ENCODE measurements at places on chromosomes 5 and 9.
A peak's percentile ranks its signal among the peaks of the same experiment; 100 is the strongest.

- DNase-seq = no peak
Observed at GRCh38 chr5:131610198-131611063, 24.6 kb downstream of the RAPGEF6 start.

DNA sequence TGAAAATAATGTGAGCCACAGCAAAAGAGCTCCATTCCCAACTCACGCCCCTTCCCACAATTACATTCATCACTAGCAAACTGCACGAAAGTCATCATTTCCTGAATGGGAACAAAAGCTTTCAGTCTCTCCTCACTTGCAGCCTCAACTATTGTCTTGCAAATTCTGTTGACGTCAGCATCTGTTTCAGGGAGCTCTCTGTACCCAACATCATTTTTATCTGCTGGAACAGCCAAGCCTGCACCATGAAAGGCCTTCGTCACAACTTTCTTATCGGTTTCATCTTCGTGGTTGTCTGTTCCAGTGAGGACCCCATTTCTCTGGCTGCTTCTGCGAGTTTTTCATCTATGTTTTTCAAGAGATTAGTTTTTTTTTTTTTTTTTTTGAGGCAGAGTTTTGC is 14.3 kb upstream of the RNF130 start:
- DNase-seq = no peak

- DNase-seq = no peak
Observed at GRCh38 chr9:17824191-17824590, 245.3 kb downstream of the SH3GL2 start.

GRCh38 chr9:13942695-13943094 is 371.2 kb downstream of the NFIB start:
- no peak for DNase-seq

DNA sequence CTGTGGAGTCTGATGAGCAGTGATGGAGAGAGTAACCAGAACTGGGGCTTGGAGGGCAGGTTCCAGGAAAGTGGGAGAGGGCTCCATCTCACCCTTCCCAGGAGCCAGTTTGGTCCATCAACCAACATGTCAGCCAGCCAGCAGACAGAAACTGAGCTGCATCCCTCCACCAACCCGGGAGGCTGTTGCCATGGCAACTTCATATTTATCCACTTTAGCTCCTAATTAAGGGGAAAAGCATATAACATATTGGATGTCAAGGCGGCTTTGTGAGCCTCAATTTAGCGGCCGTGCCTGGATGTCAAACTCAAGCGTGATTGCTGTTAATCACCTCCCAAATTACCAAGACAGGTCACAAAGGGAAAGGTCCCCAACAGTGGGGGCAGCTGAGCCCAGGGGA is 81.5 kb upstream of the ARAP3 start:
- DNase-seq = no peak

DNA sequence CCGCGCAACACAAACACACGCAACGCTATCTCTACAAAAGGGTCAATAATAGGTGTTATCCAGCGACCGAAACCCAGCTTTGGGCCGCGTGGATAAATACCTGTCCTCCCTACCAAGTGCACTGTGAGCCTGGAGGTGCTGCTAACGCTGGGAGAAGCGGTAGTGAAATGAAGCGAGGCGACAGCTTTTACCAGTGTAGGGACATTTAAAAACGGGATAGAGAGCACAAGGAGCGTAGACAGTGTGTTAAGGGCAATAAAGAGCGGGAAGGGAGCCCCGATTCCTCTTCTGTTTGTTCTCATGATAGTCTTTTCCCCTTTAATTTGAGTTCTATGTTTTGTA is 421 bp upstream of the DEPDC1B start:
- DNase-seq = no peak

GRCh38 chr5:124444147-124444775 is 302.2 kb downstream of the ZNF608 start:
- DNase-seq = no peak

GRCh38 chr5:35317586-35317985 is 87.3 kb upstream of the PRLR start:
- DNase-seq = no peak

DNA sequence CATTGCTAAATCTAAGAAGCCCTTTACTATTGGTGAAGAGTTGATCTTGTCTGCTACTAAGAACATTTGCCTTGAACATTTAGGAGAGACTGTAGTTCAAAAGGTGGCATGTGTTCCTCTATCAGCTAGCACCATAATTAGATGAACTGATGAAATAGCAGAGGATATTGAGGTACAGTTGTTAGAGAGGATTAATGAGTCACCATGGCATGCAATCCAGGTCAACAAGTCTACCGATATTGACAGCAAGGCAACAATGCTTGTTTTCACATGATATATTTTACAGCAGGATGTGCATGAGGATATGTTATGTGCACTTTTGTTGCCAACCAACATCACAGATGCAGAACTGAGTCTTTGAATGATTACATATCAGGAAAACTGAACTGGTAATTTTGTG is 134.3 kb upstream of the CDH9 start:
- no peak for DNase-seq

DNA sequence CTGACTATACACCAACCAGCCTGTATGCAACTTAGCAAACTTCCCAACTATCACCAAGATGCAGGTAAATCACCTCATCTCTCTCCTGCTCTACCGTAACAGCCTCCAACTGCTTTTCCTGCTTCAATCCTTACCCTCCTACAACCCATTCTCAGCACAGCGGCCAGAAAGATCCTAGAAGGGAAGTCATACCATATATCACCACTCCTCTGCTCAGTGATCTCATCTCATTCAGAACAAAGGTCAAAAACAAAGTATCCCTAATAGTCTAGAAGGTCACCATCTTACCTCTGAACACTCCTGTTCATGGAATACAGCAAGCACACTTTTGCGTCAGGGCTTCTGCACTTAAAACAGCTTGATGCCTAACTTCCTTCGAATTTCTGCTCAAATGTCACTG is 62.2 kb upstream of the RNF38 start:
- no peak for DNase-seq

- DNase-seq = peak; percentile 48
Observed at GRCh38 chr5:134275822-134276221, 49.9 kb upstream of the PPP2CA start.

DNA sequence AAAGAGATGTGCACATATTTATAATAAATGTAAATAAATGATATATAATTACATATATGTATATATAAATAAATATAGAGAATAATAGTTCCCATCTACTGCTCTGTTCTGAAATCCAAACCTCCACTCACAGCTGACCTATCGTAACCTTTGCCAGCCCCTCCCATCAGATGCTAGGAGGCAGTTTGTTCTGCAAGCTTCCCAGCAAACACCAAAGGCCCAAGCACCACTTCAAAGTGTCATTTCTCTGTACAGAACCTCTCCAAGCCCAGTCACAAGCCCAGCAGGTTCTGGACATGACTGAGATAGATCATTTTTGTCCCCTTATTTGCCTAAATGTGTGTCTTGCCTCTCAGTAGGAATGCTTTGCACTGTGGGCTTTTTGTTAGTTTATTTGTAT is 62.4 kb downstream of the MFAP3 start:
- no peak for DNase-seq

DNA sequence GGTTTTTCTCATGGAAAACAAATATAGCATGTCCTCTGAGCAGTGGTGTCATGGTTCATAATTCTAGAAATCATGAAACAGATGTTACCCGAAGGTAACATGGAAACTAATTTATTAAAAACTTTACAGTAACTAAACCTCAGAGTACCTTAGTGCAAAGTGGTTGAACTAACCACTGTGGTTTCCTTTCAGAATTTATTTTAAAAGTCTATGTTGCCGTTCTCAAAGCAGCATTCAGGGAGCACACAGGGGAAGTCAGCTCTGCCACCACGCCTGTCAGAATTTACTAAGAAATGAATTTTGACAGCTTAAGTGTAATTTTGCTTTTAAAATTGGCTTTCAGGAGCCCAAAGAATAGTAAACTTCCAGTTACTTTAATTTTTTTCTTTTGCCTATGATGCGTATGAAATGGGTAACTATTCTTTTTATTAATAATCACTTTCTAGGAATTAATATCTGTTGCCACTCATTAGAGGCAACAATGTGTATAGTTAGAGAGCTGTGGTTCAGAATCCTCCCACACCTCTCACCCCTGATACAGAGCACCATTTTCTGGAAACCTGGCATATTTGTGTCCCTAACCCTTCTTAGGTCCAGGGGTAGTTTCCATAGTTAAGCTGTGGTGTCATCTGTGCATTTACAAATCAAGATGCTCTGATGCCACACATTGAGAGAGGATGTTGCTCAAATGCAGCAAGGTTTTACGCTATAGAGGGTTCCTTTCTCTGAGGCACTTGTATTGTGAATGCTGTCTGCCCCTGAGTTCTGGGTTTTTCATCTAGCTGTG is 202.6 kb downstream of the ZSWIM6 start:
- no peak for DNase-seq

Measured in NCI-H2171 (cell line).